ENCODE measurements at places on chromosomes 16 and 17.

DNA sequence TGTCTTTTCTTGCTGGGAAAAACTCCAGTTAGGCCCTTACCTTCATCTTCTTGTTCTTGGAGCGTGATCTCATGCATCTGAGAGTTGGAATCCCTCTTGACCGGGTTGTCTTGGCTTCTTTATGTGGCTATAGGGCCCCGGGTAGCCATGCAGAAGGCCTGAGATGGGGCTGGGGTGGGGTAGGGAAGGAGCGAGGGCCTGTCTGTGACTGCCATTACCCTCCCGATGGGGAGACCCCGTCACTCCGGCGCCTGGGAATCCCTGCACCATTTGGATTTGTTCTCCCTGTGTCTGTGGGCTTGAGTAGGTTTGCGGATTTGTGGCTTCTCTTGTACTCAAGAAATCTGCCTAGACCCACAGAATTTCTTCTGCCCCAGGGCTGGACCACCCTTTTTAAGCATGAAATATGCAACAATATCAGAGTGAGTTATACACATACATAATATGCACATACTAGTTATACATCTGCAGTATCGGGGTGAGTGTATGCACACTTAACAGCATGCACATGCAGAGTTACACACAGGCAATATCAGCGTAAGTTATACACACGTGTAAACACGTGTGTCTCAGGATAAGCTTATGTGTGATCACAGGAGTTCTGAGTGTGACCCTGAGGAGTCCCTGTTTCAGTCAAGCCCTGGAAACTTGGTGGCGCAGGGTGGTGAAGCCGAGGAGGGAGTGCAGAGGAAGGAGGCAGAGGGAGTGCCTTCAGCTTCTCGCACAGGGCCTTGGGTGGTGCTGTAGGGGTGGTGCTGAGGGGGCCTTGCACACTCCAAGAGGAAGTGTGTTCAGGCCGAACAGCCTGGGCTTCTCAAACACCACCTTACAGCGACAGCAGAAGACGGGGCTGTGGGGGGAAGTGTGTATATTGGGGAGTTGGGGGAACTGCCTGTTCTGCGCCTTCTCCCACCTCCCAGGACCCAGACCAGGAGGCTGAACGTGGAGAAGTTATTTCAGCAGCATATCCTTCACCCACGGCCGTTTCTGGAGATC, 18.5 kb downstream of the CCDC42 start:
- peak; percentile 8 for DNase-seq

DNA sequence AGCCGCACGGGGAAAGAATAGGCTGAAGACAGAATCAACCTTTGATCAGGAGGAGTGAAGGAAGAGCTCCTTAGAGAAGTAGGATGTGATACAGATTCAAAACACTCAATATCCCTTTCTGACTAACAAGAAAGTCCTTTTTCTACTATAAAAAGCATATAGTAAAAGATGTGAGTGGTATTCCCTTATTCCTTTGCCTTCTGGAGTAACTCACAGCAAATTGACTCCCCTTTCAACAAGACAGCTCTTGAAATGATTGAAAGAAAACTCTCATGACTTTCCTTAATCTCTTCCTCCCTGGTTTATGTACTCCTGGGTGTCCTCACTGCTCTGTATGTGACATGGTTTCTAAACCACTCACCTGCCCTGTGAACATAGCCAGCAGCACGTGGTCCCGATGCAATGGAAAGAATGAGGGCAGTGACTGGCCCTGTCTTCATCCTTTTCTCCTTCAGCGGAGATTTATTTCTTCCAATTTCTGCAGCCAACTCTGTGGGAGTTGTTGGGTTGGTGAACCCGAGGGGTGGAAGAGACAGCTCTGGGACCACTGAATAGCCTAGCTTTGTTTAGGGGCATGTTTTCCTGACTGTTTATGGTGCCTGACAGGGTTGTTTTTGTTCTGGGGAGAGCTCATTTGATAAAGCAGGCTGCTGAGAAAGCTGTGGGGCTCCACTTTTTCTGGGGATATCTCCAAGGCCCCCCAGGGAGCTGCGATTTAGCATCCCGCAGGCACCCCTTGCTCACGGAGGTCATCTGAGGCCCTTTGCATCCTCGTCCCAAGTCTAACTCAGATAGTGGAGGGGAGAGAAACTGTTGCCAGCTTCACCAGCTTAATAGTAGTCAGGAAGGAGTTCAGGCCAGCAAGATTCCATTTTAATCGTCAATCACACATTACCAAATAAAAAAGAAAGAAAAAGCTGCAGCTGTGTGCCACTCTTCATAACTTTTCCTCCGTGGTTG, 46.7 kb downstream of the MAP2K6 start:
- DNase-seq, result no peak

DNA sequence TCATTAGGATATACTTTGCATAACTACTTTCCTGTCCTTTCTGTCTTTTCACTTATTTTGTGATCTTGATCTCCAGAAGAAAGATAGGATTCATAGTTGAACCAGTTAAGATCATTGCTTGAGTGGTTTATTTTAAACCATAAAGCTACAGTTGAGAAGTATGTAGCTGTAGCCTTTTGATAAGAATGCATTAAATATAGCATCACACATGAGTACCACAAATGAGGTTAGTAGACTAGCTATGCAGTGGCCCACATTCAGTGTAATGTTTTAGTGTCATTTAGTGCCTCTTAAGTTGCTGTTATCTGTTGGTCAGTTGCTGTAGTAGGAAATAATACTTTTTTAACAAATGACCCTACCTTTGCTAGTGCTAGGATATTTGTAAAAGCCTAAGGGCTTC, 1.3 kb downstream of the NLK start:
- no peak for DNase-seq

DNA sequence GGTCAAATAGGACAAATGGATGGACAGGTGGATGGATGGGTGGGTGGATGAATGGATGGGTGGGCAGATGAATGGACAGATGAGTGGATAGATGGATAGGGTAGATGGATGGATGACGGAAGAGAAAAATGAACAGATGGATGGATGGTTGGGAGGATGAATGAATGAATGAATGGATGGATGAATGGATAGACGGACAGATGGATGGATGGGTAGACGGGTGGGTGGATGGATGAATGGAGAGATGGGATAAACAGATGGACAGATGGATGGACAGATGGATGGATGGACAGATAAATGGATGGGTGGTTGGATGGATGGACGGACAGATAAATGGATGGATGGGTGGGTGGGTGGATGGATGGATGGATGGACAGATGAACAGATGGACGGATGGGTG, 232.8 kb downstream of the GRIN2A start:
- no peak for DNase-seq

DNA sequence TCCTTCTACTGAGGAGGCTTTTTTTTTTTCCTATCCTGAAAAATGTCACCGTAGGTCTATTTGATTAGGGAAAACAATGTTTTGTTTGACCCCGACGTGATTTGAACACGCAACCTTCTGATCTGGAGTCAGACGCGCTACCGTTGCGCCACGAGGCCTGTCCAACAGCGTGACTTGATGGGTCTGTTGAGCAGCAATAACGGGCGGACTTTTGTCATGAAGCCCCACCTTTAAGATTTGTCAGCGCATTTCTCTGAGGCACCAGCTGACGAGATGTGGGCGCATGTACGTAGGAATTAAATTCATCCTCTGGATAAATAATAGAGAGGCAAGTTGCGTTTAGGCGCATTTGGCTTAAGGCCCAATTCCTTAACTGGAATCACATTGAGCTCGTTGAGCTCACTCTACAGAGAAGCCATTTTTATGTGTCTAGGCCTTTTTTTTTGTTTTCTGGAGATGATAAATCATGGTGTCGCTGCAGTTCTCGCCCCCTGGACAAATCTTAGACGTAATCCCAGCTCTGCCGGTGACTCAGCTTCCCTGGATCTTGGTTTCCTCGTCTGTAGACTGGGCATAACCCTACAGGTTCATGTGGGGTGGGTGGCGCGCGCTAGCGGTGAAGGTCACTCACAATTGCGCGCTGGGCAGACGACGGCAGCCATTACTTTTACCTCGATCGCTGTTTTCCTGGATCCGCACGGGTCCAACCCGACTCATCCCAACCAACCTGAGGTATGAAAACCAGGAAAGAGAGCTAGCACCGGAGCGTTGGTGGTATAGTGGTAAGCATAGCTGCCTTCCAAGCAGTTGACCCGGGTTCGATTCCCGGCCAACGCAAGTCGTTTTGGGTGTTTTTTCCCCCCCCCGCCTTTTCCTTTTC, 10.6 kb upstream of the AURKB start:
- DNase-seq, result peak; percentile 95

DNA sequence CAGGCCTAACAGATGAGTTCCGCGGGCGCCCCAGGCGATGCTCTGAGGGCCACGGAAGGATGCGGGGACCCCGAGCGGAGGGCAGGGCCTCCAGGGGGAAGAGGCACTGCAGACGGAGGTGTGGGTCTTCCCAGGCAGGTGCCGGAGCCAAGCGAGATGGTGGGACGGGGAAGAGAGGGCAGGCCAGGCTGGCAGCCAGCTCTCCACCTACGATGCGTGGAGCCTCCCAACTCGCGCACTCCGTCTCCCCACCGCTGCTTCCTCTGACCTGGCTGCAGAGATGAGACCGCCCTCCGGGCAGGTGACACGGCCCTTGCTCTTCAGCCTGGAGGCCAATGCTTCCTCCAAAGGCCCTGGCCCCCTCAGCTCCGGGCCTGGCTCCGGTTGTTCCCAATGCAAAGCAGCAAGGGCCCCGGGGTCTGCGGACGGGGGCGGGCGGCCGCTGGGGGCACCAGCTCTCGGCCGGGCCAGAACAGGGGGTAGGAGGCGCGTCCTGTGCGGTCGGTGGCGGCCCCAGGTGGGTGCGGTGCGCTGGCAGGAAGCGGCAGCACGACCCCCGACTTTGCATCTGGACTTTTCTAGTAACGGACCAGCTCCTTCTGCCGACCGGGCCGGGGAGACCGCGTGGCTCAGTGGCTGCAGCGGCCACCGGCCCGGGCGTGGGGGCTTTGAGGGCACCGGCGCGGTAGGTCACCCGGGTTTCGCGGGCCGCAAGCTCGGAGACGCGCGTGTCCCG, 1.5 kb upstream of the SOX8 start:
- DNase-seq, result no peak

GRCh38 chr17:81406117-81406953, 11.1 kb downstream of the BAHCC1 start:
- DNase-seq, result no peak

- no peak for DNase-seq
These were observed 19.2 kb downstream of the PLXDC1 start for GRCh38 chr17:39132192-39132610.

- DNase-seq, result no peak
These were observed 102.0 kb downstream of the GRIN2A start for GRCh38 chr16:10080051-10080772.

- DNase-seq, result peak; percentile 57
These were observed 6.7 kb upstream of the ABCC3 start for GRCh38 chr17:50627782-50628601.

DNA sequence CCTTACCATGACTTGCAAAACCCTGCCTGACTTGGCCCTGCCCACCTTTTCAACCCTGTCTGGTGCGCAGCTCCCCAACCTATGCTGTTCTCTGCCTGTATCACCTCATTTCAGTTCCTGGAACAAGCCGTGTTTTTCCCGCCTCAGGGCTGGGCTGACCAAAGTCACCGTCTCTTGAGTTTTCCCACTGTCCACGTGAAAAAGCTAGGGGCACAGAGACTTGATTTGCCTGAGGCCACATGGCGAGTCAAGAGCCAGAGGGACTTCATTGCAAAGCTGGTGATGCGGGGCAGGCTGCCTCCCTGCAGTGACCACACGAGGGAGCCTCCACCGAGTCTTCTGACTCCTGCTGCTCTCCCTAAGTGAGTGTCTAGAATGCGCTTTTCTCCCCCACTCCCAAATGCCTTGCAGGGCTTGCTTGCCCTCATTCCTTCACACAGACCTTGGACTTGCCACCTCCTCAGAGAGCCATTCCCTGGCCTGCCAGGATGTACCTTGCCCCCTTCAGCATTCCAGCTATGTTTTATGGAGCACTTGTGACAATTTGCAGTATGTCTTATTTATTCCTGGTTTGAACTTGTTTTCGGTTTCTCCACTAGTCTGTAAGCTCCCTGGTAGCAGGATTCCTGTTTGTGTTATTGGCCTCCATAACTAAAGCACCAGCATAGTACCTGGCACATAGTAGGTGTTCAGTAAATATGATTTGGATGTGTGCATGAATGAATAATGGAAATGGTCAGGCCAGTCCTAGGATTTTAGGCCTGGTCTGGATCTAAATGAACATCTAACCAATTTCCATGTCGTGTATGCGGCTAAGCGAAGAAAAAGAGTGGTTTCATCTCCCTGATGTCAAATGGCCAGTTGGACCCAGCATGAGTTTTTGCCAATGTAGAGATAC, 252.3 kb downstream of the SNX29 start:
- DNase-seq, result peak; percentile 26

GRCh38 chr16:87414251-87414680, 22.1 kb downstream of the MAP1LC3B start:
- DNase-seq, result no peak

- DNase-seq, result no peak
These were observed 15.0 kb downstream of the CD300E start for GRCh38 chr17:74608511-74608910.

DNA sequence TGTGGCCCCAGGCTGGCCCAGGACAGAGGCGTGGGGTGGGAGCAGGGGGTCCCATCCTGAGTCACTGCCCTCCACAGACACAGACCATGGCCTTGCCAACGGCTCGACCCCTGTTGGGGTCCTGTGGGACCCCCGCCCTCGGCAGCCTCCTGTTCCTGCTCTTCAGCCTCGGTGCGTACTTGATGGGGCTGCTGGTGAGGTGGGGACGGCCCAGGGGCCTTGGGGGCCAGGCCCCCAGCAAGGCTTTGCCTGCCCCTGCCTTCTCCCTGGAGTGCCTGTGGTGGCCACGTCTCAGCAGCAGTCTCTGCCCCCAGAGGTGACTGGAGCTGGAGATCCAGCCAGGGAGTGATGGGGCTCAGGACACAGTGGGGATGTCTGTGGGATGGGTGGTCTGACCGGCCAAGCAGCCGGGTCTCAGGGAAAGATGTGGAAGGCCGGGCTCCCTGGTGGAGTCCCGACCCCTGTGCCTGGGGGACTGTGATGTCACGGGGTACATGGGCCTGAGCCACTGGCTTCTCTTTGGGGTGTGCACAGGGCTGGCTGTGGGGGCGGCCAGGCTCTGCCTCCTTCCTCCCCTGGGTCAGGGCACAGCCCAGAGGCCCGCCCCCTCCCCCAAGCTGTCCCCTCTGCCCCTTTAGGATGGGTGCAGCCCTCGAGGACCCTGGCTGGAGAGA, 2.2 kb downstream of the MSLN start:
- no peak for DNase-seq

DNA sequence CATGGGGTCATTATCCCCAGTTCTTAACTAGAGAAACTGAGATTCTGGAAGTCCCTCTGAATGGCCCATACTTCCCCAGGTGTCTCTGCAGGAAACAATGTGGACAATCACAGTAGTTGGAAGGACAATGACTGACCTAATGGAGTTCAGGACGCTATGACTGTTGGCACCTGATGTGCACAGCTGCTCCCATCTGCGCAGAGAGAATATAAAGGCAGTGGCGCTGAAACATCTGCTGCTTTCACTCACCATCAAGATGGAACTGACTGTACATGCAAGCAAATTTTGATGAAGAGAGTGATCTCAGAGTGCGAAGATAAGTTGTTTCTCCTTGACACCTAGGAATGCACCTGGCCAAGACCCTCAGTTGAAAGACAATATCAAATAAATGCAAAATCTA, 395.7 kb upstream of the ASIC2 start:
- DNase-seq, result no peak

GRCh38 chr17:64356304-64356686, 34.4 kb downstream of the PECAM1 start:
- DNase-seq, result peak; percentile 25

Data from inflammatory macrophage (primary cell).